ENCODE measurements at places on chromosomes 6 and 20.

GRCh38 chr20:46990017-46990595, 95.5 kb downstream of the EYA2 start:
- DNase-seq = no peak

GRCh38 chr6:164016056-164016455, 601.5 kb downstream of the QKI start:
- DNase-seq = no peak

GRCh38 chr20:48773837-48774418, 53.9 kb downstream of the PREX1 start:
- no peak for DNase-seq

- DNase-seq = no peak
Measured at GRCh38 chr6:145368075-145368474, 367.2 kb downstream of the EPM2A start.

GRCh38 chr6:112180095-112180820, 74.1 kb downstream of the LAMA4 start:
- DNase-seq = no peak

DNA sequence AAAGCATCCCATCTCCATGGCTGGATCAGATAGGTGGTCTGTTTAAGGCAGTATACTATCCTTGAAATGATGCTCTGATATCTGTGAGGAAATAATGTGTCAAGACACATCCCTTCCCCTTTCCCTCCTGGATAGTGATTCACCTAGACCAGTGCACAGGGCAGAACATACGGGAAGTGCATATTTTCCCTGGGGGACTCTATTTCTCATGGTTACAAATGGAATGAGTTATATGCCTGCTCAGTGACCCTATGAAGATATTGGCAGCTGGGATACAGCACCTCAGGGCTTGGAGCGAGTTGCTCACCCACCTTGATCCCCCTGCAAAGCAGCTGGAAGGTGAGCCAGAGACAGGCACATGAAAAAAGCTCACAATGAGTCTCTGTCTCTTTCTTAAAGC, 67.5 kb upstream of the PRL start:
- DNase-seq = no peak

GRCh38 chr6:6006006-6006427, 708 bp downstream of the NRN1 start:
- no peak for DNase-seq

DNA sequence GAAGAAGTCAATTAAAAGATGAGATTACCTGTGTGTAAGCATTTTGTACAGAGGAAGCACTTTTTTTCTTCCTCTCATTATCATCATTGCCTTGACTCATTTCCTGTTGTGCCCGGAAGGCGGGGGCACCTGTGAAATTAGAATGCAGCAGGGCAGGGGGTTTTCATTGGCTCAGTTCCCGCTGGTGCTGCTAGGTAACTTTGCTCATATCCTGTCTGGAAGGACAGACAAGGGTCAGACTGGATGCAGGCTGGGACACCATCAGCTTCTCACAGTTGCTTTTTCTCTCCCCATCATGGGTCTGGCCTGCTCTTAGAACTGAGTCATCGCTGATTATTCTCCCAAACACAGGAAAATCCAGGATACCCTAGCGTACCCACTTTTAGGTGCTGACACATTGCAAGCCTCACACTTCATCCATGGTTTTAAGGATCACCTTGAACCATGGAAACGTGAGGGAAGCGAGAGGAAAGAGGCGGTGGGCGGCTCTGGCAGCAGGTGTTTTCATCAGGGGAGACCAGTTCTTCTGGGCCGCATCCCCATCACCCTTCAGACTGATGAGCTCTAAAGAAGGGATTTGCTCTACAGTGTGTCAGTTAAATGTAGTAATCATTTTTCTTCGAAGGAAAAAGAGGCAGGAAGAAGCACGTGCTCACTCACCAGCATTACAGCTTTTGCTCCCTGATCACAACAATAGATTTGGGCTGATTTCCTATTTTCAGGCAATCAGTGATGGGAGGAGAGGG, 195.7 kb upstream of the SASH1 start:
- no peak for DNase-seq

DNA sequence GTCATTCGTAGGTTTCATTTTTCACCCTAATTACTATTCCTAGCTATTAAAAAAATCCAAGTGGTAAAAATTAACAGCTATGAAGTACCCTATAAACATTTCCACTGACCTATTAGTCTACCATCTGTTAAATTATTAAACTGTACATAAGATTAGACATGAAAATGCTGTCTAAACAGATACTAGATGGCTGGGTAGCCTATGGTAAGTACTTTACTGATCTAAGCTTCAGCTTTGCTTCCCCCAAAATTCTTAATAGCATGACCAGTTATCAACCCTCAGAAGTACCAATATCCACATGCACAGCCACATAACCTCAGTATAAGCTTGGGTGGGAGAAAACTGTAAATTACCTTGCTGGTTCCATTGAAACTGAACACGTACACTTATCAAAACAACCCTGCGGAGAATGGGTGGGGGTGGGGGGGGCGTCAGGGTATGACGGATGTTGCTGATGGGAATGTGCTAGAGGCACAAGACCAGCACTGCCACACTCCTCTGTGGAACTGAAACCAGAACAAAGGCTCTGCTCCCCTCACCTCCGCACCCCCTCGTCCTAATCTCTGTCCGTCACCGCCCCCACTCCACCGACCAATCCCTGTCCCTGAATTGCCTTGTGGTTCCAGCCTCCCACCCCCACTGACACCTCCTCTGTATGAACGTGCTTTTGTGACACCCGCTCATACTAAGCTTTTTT, 45.3 kb downstream of the B4GALT5 start:
- peak; percentile 43 for DNase-seq

DNA sequence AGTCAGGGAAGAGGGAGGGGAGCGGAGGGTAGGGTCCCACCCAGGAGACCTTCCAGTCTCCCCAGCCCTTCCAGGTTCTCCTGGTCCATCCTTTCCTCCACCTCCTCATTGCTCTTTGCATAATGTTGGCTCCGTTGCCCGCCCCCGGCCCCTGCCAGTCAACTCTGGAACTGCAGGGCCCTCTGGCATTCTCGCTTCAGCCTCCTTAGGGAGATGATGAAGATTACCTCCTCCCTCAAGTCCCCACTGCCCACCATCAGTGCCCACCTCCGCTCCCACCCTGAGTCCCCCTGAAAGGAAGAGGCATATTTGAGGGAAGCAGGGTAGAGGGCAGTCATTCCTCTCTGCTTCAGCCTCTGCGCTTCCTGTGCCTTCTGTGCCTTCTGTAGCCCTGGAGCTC, 8.5 kb downstream of the TMEM63B start:
- DNase-seq = no peak

- DNase-seq = no peak
Measured at GRCh38 chr6:151096691-151097606, 142.8 kb upstream of the AKAP12 start.

DNA sequence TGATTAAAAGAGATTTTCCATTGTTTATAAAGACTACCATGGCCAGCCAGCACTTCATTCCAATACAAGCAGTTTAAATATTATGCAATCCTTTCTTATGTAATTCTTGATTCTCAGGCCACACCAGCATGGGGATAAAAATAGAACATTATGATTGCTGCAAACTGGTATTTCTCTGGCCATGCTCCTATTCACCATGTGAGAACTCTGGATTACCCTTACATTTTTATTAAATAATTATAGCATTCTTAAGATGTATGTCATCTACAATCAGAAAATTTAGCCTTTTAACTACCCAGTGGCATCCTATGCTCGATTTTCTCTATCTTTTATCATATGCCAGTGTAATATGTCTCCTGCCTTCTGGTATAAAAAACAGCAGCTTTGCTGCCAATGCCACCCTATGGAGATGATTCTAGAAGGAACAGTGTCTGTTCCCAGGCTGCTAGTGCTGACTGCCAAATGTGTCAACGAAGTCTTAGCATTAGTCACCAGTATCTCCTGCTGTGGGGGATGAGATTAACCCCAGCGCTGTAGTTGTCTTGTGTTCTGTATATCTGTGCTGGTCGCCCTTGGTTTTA, 501.4 kb downstream of the BCKDHB start:
- no peak for DNase-seq

- DNase-seq = no peak
Measured at GRCh38 chr6:156174031-156174890, 602.9 kb upstream of the ARID1B start.

DNA sequence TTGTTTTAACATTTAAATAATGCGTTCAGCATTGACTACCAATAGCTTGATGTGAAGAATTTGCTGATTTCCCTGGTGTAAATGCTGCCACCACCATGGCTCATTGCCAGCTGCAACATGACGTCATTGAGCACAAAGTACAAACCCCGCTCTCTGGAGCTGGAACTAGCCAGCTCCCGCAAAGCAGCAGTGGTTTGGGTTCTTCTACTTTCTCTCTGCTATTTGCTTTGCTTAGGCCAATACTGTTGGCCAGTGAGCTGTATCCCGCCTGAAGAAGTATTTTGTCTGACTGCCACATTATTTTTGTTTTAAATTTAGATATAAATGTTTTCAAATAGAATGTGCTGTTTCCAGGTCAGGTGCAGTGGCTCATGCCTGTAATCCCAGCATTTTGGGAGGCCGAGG, 47.4 kb upstream of the KIF13A start:
- DNase-seq = no peak

DNA sequence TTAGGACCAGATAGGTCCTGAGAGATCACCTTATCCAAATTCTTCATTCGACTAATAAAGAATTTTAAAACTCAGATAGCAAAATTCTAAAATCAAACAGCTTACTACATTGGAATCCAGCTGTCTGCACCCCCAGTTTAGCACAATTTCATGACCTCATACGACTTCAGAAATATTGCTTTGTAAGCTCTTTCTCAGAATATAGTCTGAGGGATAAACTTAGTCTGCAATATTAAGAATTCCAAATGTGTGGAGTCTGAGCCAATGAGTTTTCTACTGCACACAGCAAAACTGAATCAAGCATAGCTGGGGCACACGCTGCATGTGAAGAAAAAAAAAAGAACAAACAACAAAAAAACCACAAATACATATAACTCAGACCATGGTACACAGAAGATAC, 541.6 kb upstream of the CHD6 start:
- no peak for DNase-seq

DNA sequence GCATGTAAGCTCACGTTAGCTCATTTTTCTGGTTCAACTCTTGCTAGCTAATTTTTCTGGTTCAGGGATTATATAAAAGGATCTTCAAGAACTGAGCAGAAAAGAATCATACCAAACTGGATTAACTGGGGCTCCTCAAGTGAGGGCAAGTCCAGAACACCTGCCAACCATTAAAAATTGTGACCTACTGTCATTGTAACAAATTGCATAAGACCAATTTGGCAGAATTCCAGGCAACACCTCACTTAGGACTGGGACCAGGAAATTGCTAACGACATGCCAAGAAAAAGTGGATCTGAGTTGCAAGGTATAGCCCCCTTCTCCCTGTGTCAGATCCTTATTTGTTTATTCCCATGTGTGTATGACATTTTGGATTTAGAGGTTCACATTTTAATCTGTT, 216.6 kb downstream of the HIVEP2 start:
- no peak for DNase-seq

DNA sequence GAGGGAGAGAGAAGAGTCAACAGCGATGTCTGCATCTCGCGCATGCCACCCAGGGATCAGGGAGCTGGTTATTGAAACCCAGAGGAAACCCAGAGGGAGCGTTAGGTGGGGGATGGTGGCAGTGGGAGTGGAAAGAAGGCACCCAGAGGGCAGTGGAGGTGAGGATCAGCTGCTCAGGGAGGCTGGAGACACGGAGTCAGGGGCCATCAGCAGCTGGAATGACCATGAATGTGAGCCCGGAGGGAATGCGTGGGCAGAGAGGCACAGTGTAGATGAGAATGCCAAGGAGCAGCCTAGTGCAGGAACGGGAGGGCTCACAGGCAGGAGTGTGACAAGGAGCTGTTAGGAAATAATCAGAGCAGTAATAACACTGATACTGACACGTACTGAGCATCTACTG, 36.2 kb downstream of the RSPO4 start:
- no peak for DNase-seq

GRCh38 chr6:119036081-119036480, 42.4 kb downstream of the FAM184A start:
- DNase-seq = no peak

- no peak for DNase-seq
Measured at GRCh38 chr6:104771258-104771832, 88.4 kb downstream of the HACE1 start.

DNA sequence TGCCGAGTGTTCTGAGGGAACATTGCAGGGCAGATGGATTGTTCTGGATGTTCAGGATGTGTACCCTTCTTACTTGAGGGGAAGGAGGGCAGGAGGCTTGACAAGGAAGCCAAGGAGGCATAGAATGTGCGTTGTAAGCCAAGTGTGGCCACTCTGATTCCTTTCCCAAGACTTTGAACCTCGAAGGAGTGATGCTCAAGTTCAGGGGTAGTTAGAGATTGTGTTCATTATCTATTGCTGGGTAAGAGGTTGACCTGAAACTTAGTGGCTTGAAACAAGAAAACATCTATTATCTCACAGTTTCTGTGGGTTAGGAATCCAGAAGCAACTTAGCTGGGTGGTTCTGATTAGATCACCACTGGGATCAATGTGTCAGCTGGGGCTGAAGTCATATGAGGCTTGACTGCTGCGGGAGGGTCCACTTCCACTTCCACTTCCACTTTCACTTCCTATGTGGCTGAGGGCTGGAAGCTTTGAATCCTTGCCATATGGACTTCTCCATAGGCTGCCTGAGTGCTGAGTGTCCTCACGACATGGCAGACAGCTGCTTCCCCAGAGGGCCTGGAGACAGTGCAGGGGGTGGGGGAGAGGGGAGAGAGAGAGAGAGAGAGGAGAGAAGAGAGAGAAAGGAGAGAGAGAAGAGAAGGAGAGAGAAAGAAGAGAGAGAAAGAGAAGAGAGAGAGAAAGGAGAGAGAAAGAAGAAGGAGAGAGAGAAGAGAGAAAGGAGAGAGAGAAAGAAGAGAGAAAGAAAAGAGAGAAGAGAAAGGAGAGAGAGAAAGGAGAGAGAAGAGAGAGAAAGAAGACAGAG, 6.9 kb upstream of the CD40 start:
- no peak for DNase-seq

DNA sequence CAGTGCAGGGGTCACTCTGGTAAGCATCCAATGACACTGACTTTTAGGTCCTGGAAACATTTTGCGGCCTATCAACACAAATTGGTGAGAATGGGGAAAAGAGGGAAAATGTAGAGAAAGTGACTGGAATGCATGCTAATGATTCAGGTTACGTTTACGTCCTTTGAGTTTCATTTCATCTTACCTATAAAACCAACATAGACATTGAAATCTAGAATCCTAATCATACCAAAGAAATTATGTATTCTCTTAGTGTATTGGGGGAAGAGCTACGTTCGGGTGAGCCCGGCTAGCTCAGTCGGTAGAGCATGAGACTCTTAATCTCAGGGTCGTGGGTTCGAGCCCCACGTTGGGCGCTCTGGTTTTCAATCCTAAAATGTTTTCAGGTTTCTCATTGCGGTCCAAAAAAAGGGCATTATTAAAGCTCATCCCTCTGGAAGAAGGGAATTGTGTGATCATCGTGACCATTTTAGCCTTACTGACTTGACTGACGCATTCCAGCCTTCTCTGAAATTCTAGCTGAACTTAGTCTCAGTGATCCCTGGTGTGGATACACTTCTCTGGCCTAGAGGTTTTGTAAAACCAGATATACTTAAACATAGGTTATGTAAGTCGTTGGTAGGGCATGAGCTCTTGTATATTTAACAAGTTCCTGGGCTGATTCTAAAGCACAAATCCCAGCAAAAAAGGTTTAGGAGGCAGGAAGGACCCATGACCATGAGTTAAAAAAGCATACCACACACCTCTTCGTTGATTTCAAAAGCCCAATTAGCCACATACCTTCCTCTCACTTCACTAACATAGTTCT, 18.3 kb downstream of the HMGN4 start:
- no peak for DNase-seq
